ENCODE measurements at places on chromosomes 13 and 19.

DNA sequence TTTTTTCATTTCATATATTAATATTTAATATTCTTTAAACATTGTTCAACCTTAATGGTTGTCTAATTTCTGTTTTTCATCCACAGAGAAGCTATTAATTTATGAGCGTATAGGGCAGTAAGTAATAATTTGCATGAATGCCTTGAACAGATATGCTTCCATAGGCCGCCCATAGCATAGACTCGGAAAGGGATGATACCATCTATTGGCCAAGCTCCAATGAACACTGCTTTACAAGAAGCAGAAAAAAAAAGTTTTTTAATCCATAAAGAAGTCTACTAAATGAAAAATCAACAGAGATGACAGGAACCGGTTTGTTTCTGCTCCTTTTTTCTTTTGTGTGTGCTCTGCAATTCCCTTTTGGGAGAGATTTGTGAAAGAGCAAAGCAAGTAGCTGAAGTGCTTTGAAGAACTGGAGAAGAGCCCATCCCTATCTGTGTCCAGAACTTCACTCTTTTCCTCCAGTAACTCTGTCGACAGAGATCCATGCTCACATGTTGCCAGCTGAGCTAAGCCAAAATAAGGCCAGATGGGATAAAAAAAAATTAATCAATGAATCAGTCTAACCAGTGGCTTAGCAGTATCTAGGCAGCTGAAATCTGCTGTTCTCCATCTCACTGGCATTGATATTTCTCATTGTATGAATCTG, 215.9 kb upstream of the SOX21 start:
- DNase-seq = no peak

DNA sequence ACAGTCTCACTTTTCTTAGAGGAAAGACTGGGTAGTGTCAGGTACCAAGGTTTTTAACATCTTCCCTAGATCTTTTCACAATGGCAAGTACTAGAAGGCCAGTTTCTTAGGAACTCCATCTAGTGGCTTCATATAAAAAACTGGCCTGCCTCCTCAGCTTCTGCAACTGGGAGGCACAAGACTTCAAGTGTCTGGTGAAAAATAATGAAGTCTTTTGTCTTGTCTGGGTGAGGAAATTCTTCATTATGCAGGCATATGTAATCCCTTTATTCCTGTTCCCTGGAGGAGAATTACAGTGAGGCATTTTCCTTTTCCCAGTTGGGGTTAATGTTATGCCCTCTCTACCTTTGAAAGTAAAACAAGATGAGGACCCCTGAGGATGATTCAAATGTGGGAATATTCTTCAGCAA, 300.5 kb downstream of the NALCN start:
- DNase-seq = no peak

DNA sequence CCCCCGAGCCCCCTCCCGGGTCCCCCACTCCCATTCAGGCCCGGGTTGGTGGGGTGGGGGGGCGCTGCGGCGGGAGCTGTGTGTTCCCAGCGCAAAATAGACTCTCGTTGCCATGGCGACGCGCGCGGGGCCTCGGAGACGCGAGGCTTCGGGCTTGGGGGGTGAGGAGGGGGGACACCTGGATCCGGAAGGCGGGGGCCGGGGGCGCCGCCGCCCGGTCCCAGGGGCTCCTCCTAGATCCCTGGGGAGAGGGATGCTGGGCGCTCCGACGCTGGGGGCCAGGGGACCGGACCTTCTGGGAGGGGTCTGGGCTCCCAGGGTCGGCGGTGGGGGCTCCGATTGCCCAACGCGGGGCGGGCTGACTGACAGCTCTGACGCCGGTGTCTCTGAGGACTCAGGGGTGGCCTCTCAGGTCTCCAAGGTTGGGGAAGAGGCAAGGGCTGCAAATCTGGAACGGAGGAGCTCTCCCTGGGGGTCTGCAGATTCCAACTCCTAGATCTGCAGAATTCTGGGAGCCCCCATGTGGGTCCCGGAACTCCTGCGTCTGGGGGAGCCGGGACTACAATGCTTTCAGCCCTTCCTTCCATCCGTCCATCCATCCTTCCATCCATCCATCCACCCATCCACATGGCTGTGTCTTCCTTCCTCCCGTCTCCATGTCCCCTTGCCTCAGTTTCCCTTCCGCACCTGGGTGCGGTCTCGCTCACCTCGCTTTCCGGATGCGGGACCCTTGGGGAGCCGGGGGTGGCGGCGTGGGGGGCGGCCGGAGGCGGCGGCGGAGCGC, 9.1 kb upstream of the SHISA7 start:
- DNase-seq = no peak

GRCh38 chr13:108407495-108407894, 138.0 kb downstream of the TNFSF13B start:
- no peak for DNase-seq

GRCh38 chr13:51955816-51956603, 55.2 kb downstream of the ATP7B start:
- DNase-seq = no peak

GRCh38 chr13:43195551-43195950, 172.2 kb downstream of the DNAJC15 start:
- DNase-seq = no peak

DNA sequence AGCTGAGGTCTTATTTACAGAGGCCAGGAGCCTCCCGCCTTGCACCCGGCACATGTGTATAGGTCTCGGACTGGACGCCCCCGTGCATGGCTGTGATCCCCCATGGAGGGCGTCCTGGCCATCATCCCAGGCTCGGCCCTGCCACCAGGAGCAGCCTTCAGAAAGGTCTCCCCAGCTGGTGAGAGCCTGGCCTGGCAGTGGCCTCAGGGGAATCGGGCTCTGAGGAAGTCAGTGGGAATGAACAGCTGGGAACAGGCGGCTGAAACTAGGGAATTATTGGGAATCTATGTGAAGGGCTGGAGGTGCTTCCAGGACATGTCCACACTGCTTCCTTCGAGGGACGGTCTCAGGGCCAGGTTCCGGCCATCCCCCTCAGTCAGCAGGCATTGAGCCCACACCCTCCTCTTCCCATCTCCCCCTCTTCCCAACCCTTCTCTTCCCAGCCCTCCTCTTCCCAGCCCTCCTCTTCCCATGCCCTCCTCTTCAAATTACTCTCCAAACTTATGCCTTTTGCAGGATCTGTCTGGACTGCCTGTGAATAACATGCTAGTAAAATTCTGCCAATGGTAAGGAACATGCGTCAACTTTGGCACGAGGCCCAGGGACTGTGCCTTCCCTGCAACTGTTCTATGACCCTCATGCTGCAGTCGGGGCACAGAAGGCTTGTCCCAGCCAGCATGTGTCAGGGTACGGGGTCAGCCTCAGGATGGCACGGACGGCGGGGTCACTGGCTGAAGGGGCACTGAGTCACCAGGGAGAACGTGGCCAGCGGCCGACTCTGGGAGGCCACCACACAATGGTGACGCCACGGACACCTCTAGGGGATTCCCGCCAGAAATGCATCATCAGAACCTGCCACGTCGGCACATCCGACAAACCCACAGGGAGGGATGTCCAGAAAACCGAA, 24.2 kb upstream of the C13orf46 start:
- no peak for DNase-seq

DNA sequence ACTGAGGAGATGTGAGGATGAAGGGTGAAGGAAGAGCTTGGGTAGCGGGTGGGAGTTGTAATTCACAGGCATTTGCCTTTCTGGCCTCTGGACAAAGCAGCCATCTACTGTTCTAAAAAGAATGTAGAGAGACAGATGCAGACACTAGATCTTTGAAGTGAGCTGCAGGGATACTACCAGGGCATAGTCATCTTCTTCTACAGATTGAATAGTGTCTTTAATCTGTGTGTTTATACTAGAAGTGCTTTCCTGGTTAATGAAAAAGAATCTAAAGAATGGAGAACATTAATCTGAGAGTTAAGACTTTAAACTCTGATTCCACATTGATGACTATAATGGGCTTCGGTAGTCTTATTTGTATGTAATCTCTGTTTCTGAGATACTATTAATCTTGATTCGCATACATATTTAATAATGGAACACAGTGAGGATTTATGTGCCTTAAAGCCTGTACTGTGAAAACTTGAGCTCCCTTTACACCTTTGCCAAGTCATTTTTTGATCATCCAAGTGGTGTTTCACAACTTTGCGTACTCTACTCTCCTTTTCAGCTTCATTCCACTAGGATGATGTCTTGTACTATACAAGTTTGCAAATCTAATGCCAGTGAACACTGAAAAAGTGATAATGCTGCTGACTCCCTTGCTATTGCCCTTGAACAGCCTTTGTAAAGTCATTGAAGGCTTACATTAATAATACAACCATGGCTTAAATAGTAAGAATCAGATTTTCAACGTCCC, 2199.4 kb upstream of the PCDH20 start:
- no peak for DNase-seq
